ENCODE measurements at places on chromosomes 1 and 21. TPM values are rescaled to one million over a fixed set of nuclear protein-coding genes. Genes with fewer than 3 reads are reported as not detected.

The LAMB3 gene
- total RNA-seq = 12.2 TPM

The AK5 gene
- total RNA-seq = 0.65 TPM

The C4BPA gene
- total RNA-seq = not detected

The WNT9A gene
- 0.52 TPM for total RNA-seq

The PTGFR gene
- total RNA-seq = 101 TPM

The TMOD4 gene
- total RNA-seq = 0.52 TPM

The COL11A1 gene
- 156 TPM for total RNA-seq

The DIPK1A gene
- total RNA-seq = 15.0 TPM

The HJV gene
- not detected for total RNA-seq

The HSD3B2 gene
- not detected for total RNA-seq

The GPR137B gene
- total RNA-seq = 20.5 TPM

The TNFRSF25 gene
- 2.8 TPM for total RNA-seq

All from articular chondrocyte of knee joint (primary cell).